Stimulated activated CD4-positive, alpha-beta T cell treated with anti-CD3 and anti-CD28 coated beads, Interleukin-15, amount 100 ng/mL, for 1 hour (primary cell): ENCODE measurements at places on chromosomes 6 and 20.

GRCh38 chr6:72413884-72414283 is 208.0 kb upstream of the KCNQ5 start:
- DNase-seq, result no peak

GRCh38 chr6:13285705-13286104 is 42.6 kb downstream of the TBC1D7 start:
- no peak for DNase-seq

DNA sequence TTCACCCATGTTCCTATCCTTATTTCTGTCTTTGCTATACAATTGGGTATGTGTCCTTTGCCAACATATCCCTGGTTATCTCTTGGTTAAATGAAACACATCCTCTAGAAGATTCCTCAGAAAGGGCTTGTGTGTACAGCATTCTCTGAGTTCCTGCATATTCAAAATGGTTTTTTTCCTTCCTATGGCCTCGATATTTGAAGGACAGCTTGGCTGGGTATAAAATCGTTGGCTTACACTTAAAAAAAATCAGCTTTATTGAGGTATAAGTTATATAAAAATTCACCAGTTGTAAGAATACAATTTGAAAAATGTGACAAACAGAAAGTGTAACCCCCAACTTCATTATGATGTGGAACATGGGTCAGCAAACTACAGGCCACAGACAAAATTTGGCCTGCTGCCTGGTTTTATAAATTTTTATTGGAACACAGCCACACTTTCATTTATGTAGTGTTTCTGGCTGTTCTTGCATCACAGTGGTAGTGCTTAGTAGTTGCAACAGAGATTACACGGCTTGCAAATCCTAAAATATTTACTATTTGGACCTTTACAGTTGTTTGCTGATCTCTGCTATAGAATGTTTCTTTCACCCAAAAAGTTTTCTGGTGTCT is 16.7 kb downstream of the PCMT1 start:
- no peak for DNase-seq

DNA sequence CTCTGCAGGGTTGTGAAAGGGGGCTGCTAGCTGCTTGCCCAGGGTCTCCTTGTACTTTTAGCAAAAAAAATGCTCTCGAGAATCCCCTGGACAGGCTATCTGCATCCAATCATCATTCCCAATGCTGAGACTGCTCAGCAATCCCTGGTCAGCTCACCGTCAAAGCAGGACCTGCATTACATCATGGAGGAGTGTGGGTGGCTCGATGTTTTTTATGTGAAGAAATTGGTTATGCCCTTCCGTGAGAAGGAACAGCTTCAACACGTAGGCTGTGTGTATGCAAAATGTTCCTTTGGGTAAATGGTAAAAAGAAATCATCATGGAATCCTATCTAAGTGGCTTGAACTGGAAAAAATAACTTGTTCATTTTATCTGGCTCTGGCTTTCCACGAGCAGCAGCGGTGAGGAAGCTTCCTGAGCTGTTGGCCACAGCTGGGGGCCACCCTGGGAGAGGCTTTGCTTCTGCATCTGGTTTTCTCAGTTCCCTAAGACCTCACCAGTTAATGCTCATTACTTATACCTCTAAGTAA is 111.4 kb downstream of the FYN start:
- no peak for DNase-seq

DNA sequence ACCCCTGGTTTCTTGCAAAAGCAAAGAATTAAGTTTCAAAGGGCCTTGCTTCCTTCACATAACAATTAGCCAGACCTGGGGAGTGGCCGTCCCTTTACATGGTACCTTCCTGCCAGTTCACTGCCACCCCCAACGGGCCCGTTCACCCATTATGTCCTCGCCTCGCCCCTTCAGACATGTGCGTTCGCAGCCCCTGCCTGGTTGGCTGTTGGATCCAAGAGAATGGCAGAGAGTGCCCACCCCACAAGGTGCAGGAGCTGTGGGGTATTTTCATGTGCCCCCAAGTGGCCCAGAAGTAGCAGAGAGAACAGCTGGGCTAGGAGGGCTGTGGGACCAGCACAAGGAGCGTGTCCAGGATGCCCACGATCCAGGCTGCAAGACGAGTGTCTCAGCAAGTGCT is 422.9 kb upstream of the SULF2 start:
- no peak for DNase-seq

GRCh38 chr6:114467931-114468330 is 125.1 kb upstream of the HS3ST5 start:
- no peak for DNase-seq

GRCh38 chr20:12968472-12968871 is 40.3 kb upstream of the SPTLC3 start:
- DNase-seq, result no peak

GRCh38 chr6:135346747-135347146 is 150.8 kb downstream of the AHI1 start:
- DNase-seq, result no peak

DNA sequence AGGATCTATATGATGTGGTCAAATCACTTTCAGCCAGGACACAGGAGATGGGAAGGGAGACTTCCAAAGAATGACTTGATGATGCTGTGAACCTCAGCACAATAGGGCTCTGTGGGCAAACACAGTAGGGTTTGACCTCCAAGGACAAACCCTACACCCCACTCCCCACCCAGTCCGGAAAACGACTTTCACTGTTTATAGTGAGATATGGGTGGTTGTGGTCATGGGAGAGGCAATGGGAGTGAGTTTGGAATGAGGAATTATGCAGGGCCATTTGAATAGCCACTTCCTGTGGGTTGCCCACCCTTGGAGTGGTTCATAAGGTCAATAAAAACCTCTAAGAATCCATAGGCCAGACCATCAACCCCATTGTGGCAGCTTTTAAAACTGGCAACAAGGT is 38.4 kb upstream of the PRND start:
- DNase-seq, result no peak

- DNase-seq, result no peak
Measured at GRCh38 chr6:169236988-169237387, 16.7 kb downstream of the THBS2 start.

DNA sequence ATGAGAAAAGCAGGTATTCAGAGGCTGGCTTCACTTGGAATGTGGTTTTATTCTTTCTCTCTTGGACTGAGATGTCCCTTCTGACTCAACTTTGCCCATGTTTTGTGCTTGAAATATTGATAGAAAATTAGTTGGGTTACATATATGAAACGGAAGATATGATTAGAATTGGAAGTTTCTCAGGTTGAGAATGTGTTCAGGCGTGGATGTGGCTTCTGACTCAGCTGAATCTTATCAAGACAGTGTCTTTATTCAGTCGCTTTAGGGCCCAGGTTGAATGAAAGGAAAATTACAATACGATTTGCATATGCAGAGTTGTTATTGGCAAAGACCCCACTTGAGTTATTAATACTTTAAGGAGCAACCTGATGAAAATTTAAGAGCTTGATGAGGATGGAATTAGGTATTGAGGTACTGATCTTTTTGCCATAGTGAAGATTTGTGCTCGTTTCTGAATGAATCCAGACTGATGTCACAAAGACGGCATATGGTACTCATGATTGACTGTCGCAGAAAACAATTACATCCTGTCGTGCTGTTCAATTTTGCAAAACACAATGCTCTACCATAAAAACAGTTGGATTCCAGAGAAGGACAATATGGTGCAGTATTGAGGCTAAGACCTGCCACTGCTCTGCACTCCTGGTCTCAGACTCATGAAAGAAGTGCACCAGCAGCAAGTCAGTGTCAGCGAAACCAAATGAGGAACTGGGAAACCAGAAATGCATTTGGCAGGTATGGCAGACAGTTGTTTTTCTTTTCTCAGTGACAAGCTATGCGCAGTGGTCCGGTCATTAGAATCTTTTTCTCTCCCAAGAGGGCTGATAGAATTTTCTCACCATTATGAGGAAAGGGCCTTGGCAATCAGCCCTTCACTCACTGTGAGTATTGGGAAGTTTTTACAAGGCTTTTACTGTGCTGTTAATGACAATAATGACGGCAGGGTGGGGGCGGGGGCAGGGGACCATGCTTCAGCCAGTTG is 158.3 kb downstream of the DOK5 start:
- DNase-seq, result no peak

DNA sequence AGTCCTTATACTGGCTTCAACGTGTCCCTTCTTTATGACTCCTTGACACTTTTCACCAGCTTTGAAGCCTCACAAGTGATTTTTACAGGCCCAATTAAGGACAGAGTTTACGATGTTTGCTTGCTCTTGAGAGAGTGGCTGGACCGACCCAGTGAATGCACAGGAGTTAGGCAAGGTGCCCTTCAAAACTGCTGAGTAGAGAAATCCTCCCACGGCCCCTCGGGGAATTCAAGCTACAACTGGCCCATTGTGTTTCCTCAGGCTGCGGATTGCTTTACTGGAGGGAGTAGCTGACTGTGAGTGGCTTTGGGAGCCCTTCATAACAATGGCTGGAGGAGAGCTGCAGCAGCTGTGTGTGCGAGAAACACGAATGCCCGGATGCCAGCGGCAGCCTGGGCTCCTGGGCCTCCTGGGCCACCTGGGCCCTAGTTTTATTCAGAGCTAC is 50.0 kb downstream of the SGK1 start:
- DNase-seq, result no peak

DNA sequence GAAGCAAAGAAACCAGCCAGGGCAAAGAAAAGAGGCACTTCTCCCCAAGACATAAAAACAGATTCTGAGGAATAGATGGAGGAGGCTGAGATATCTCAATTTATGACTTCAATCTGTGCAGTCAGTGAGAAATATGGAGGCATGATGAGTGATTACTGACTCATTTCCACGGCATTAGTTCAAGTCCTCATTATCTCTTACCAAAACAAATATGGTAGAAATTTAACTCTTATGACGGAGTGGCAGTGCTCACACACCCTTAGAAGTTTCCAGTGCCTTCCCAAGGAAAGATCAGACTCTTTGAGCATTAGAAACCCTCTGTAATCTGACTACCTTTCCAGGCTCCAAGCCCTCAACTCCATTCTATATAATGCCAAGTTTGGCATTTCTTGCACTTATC is 364.1 kb downstream of the ARHGAP18 start:
- DNase-seq, result no peak

DNA sequence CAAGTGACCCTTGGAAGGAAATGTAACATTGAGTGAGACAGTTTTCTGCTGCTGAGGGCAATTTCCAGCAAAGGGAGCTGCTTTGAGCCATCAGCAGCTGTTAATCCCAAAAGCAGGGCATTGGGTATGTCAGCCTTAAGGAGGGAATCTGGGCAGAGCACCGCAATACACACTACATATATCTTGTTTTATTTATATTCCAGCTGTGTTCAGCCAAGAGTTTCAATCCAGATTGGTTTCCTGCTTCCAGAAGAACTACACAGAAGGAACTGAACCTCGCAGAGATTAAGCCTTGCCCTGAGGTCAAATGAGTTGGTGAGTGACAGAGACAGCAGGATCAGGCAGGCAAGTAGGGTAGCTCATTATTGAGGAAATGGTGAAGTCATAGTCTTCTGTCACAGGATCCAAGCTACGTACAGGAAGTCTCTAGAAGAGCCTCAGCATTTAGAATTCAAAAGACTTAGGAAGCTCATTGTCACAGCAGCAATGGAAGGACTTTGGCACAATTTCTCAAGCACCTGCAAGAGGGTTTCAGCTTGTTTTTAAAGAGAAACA is 109.9 kb upstream of the HEY2 start:
- DNase-seq, result no peak

- no peak for DNase-seq
Measured at GRCh38 chr6:103167345-103168071, 1692.2 kb downstream of the HACE1 start.

DNA sequence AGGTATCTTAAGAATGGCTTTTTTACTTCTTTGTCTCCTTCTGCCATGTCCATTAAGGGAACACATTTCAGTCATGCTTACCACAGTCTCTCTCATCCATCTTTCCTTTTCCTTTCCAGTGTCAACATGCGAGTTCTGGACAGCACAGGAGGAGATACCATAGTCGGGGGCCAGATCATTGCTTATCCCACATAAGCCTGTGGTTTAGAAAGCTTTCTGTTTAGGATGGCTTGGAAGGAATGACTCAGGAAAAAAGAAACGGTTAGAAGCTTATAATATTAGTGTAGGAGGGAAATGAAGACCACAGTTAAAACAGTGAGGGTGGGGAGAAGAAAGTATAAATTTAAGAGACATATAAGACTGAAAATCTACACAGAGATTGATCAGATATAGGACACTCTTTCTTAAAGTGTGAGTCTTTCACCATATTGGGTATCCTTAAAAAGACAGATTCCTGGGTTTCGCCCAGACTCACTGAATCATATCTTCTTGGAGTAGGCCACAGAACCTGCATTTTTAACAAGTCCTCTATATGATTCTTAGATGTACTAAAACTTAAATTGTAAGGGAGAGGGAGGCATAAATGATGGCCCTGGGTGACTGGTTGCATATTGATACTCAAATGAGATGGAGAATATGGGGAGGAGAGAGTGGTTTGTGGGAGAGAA is 36.1 kb downstream of the DSE start:
- no peak for DNase-seq
